ENCODE measurements at places on chromosomes 2 and 18.
A peak's percentile ranks its signal among the peaks of the same experiment; 100 is the strongest.

DNA sequence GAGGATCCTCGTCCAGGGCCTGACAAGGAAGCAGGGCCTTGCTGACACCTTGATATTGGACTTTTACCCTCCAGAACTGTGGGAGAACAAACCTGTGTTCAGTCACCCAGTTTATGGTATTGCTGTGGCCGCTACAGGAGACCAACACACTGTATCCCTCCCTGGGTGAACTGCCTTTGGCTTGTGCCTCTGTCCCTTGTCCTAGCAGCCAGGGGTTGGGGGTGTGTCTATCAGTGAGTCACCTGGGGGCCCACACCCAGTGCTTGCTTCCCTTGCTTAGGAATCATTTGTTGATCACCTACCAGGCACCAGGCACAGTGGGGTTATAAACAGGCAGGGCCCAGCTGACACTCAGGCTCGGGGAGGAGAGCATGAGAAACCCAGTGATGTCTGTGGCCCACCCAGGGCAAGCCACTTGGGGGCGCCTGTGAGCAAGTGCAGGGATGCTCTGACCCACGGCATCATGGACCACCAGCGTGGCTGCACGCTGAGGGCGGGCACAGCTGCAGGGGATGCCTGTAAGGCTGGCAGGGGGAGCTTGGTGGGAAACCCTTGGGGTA lies 17.1 kb downstream of the TMEM185B start:
- peak; percentile 21 for DNase-seq

GRCh38 chr2:239611222-239611795 lies 210.5 kb upstream of the HDAC4 start:
- peak; percentile 53 for DNase-seq

DNA sequence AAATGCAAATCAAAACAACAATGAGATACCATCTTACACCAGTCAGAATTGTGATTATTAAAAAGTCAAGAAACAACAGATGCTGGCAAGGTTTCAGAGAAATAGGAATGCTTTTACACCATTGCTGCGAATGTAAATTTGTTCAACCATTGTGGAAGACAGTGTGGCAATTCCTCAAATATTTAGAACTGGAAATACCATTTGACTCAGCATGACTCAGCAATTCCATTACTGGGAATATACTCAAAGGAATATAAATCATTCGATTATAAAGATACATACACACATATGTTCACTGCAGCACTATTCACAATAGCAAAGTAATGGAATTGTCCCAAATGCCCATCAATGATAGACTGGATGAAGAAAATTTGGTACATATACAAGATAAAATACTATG lies 516.7 kb downstream of the ERBB4 start:
- no peak for DNase-seq

GRCh38 chr2:172387361-172387760 lies 40.0 kb upstream of the ITGA6 start:
- DNase-seq, result no peak

GRCh38 chr2:44528595-44528994 lies 166.8 kb downstream of the CAMKMT start:
- no peak for DNase-seq

- no peak for DNase-seq
These were observed 194.0 kb downstream of the BABAM2 start for GRCh38 chr2:28084564-28084963.

DNA sequence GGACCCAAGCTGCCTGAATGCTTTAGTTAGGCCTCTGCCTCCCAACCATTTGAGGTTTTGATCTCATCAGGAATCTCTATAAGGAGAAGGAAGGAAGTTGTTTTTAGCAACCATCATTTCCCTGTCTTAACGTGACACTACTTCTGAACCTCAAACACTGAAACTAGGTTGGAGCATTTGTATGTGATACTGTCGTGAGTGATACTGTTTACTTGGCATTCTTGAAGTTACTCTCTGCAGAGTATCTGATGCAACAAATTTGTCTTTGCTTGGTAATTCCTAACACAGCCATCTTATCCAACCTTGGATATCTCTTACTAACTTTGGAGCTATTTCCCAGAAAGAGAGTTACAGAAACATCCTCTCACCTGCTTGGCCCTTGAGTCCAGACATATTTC lies 22.1 kb downstream of the TTLL4 start:
- DNase-seq, result no peak

GRCh38 chr2:17762451-17762850 lies 8.5 kb downstream of the GEN1 start:
- no peak for DNase-seq

DNA sequence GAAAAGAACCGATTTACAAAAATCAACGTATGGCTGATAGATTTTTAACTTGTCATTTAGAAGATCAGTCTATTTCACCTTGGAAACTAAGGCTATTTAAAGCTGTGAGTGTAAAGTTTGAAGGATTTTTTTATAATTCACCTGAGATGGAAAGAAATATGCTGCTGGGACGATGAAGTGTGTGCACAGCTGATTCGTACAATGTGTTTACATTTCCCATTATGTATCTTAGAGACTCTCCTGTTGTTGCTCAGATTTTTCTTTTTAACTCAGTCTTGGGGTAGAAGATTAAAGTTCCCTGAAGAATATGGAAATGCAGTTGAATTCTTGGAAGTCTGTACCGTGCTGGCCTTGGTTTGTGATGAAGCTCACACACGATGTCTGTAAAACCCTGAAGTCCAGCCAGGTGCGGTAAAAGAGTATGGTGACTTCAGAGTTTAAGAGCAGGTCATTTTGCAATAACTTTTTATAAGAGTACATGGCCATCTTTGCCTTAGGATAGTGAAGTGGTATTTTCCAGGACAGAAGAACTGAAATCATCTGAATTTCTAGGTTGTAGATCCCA lies 250.1 kb downstream of the PRKCE start:
- no peak for DNase-seq

- peak; percentile 90 for DNase-seq
These were observed 268.4 kb upstream of the CDH19 start for GRCh38 chr18:66872277-66872676.

DNA sequence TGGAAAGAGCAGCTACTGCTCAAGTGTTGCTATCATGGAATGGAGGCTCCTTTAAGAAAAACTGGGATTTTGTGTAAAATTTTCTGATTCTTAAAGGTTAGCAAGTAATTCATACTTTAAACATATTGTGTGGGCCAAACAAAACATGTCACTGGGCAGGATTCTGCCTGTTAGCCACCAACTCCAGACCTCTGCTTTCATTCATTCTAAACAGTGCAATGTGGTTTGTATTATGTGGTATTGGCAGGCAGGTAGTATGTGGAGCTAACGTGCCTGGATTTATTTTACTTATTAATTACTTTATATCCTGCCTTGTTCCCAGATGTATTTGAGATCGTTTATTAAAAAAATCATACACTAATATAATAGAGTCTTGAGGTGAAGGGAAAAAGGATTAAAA lies 1521.3 kb upstream of the ACVR2A start:
- DNase-seq, result no peak

GRCh38 chr2:172926785-172927640 lies 148.6 kb upstream of the MAP3K20 start:
- no peak for DNase-seq

DNA sequence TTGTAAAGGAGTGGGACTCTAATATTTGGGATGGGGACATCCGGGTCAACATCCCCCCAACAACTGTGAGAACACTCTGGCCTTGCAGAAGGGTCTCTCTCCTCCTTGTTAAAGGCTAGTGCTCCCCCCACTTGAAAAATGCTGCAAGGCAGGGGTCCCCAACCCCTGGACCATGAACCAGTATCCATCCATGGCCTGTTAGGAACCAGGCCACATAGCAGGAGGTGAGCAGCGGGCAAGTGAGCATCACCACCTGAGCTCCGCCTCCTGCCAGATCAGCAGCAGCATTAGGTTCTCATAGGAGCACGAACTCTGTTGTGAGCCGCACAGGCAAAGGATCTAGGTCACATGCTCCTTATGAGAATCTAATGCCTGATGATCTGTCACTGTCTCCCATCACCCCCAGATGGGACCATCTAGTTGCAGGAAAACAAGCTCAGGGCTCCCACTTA lies 243.9 kb upstream of the ID2 start:
- no peak for DNase-seq

DNA sequence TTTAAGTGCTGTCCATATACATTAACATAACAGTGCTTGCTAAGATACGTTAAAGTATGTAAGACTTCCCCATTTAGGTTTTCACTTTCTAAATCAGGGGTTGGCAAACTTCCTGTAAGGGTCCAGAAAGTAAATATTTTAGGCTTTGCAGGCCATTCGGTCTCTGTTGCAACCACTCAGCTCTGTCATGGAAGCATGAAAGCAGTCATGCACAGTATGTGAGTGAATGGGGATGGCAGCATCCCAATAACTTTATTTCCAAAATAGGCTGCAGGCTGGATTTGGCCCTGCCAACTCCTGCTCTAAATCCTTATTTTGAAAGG lies 128.7 kb downstream of the PLA2R1 start:
- no peak for DNase-seq

DNA sequence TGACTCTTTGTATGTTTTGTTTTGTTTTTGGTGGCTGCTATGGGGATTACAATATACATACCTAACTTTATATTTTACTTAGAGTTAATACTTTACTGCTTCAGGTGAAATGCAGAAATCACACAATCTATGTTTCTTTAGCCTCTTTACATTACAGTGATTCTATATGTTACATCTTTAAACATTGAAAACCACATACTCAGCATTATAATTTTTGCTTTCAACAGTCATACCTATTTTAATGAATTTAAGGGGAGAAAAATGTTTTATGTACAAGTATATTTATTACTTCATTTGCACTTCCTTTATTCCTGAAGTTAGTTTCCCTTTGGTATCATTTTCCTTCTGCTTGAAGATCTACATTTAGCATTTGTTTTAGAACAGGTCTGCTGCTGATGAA lies 23.1 kb downstream of the FAM117B start:
- no peak for DNase-seq

- peak; percentile 96 for DNase-seq
These were observed 968 bp upstream of the RALBP1 start for GRCh38 chr18:9474108-9474982.

DNA sequence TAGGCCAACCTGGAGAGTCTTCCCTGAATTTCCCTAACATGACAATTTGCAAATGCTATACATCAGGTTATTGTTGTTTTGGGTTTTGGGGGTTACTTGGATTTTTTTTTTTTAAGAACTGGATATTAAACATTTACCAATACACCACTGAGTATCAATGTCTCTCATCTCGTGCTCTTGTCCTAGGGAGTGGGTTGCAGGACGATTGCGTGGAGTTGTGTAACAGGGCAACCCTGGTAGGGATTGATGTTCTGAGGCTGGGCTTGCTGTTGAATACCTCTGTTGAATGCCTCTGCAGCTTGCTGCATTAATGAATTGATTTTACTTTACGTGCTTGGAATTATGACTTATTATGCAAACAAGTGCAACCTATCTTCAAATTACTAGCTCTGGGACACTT lies 18.8 kb upstream of the FOSL2 start:
- no peak for DNase-seq

DNA sequence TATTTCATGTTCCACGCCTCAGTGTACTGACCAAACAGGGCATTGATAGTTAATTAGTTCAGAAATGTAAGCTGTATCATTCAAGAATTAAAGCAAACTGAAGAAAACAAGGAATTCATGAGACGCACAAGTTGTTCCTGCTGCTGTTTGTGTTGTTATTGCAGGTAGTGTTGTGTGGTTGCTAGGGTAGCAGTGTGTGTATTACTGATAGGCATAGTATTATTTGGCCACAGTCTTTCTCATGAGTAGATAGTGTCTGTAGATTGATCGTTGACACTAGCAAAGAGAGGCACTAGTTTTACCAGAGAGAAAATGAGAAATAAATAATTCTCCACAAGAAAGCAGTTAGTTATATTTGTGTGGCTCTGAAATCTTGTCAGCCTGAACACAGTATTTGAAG lies 548.6 kb downstream of the LRP1B start:
- no peak for DNase-seq

DNA sequence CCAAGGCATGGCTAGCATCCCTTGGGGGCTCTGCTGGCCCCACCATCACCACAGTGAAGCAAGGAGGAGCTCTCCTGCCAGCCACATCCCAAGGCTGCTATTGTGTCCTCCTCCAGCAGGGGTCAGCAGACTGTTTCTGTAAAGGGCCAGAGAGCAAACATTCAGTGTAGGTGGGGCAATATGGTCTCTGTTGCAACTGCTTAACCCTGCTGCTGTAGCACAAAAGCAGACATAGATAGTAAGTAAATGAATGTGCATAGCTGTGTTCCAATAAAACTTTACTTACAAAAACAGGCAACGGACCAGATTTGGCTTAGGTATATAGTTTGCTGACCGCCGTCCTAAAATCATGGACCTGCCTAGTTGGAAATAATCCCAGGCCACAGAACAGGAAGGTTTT lies 36.4 kb upstream of the ZBTB7C start:
- peak; percentile 91 for DNase-seq

GRCh38 chr2:10350761-10351160 lies 48.1 kb downstream of the HPCAL1 start:
- no peak for DNase-seq

GRCh38 chr18:9328776-9329175 lies 5.8 kb upstream of the TWSG1 start:
- no peak for DNase-seq

- no peak for DNase-seq
These were observed 113.1 kb upstream of the SRD5A2 start for GRCh38 chr2:31693882-31694281.

- DNase-seq, result no peak
These were observed 19.4 kb downstream of the AAK1 start for GRCh38 chr2:69624131-69624530.

DNA sequence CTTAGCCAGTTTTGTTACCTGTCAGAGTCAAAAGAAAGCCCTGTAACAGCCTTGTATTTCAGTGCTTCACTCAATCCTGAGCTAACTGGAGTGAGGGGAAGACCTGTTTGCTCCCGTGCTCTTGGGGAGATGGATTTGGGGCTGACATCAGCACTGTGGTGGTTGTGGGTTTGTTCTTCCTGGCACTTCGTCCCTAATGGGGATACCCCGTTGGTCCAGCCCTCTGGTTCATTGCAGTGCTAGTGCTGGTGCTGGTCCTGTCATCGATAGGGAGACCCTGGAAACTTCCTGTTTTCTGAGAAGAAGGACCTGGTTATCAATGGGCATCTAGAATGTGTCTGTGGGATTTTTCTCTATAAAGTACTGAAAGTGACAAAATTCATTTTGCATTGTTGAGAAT lies 205.4 kb downstream of the ZNF407 start:
- no peak for DNase-seq

GRCh38 chr2:143030127-143030526 lies 99.1 kb upstream of the ARHGAP15 start:
- no peak for DNase-seq

DNA sequence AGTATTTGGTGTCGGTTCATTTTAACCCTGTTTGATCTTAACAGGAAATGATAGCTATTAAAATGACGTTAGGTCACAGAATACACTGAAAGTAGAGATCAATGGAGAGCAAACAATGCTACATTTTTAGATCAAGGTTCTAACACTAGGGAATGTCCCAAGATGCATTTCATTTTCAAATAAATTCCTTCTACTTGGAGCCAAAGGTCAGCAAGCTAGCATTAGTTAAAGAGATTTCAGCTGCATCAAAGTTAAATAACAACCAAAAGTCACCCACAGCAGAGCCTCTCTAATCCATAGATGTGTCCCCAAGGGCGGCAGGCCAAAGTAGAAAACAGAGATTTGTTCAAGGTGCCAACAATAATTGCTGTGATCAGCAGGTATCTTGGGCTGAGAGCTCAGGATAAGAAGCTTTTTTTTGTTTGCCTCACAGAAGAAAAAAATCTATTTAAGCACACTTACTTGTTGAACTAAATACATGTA lies 1233.6 kb upstream of the TMEFF2 start:
- DNase-seq, result no peak
